Activated naive CD8-positive, alpha-beta T cell treated with anti-CD3 and anti-CD28 coated beads, Interleukin-2, amount 10 ng/mL, durations not matched to agents 7 days and 5 days (primary cell): ENCODE measurements at places on chromosomes 3 and 15. TPM values are rescaled to one million over a fixed set of nuclear protein-coding genes. Genes with fewer than 3 reads are reported as not detected.

GRCh38 chr3:4739289-4740236, 239.7 kb upstream of the BHLHE40 start:
- peak overlapping the region; percentile 74 for H3K4me3 ChIP-seq
- H3K27ac ChIP-seq, result peak overlapping the region; percentile 97
- peaks cover 74% of the 10 kb centered on the region for H3K4me1 ChIP-seq
- no peaks in the 10 kb centered on the region for H3K27me3 ChIP-seq
- H3K36me3 ChIP-seq, result peaks cover 78% of the 10 kb centered on the region

Gene CP
- not detected for total RNA-seq

Gene ULK3
- 60.4 TPM for total RNA-seq

DNA sequence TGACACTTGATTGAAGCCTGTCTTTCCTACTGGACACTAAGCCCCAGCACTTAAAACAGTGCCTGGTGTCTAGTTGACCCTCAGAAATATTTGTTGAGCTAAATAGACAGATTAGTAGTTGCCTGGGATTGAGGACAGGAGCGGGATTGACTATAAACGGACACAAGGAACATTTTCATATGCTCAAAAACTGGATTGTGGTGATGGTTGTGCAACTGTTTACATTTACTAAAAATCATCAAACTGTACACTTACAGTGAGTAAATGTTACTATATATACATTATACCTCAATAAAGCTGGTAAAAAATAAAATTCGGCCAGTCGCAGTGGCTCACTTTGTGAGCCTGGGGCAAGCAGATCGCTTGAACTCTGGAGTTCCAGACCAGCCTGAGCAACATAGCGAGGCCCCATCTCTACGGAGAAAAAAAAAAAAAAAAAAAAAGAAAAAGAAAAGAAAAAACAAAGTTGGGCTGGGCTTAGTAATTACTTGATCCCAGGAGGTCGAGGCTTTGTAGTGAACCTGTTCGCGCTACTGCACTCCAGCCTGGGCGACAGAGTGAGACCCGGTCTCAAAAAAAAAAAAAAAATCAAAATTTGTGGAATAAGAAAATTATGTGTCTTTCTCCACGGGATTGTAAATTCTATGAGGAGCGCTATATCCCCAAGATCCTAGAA, 632 bp upstream of the IDH3A start:
- DNase-seq, result no peak
- H3K27ac ChIP-seq, result peak overlapping the region; percentile 85
- peak overlapping the region; percentile 96 for H3K4me3 ChIP-seq
- peaks cover 13% of the 10 kb centered on the region for H3K36me3 ChIP-seq

DNA sequence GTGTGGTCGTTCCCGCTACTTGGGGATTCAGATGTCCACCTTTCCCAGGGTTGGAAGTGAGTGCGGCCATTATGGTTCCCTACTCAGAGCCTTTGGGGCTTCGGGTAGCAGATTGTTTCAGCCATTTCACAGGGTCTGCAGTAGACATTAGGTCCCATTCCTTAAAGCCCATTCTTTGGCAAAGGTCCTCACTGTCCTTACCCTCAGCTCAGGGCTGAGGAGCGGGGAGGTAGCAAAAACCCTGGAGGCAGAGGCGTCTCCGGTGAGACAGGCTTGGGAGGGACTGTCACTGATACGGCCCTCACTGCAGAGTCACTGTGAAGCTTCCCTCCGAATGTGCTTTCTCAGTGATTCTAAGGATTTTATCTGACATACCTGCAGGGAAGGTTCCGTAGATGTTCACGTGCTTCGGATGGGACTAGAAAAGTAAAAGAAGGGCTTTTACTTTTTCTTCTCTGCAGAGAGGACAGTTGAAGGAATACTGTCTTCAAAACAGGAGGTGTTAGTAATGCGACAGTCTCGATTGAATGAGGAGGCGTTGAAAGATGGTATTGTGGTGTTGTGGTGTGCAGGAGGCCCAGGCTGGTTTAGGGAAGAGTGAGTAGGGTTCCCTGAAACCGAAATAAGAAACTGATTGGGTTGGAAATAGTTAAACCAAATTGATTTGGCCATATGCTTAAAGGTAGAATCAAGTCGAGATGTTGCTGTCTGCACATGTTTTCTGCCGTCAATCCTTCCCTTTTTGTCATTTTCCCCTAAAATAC, 630 bp downstream of the ATP6V1A start:
- peak overlapping the region; percentile 96 for H3K4me3 ChIP-seq
- peaks cover 37% of the 10 kb centered on the region for H3K4me1 ChIP-seq
- H3K36me3 ChIP-seq, result peaks cover 7% of the 10 kb centered on the region
- H3K27me3 ChIP-seq, result no peaks in the 10 kb centered on the region

GRCh38 chr3:10389995-10390394, 69.1 kb upstream of the SEC13 start:
- no peak overlapping the region for H3K4me3 ChIP-seq
- H3K4me1 ChIP-seq, result peaks cover 3% of the 10 kb centered on the region
- peaks cover 2% of the 10 kb centered on the region for H3K27me3 ChIP-seq
- DNase-seq, result no peak
- H3K27ac ChIP-seq, result no peak overlapping the region
- H3K36me3 ChIP-seq, result peaks cover 2% of the 10 kb centered on the region

GRCh38 chr3:159944781-159945180, 43.9 kb upstream of the IL12A start:
- no peak overlapping the region for H3K4me3 ChIP-seq
- no peak for DNase-seq
- peaks cover 2% of the 10 kb centered on the region for H3K27me3 ChIP-seq

Gene CYP8B1
- total RNA-seq, result not detected

Gene ZKSCAN7
- total RNA-seq, result 5.3 TPM

GRCh38 chr3:128409624-128410581, 56.8 kb downstream of the DNAJB8 start:
- H3K27ac ChIP-seq, result no peak overlapping the region
- no peaks in the 10 kb centered on the region for H3K4me1 ChIP-seq
- no peak overlapping the region for H3K4me3 ChIP-seq

DNA sequence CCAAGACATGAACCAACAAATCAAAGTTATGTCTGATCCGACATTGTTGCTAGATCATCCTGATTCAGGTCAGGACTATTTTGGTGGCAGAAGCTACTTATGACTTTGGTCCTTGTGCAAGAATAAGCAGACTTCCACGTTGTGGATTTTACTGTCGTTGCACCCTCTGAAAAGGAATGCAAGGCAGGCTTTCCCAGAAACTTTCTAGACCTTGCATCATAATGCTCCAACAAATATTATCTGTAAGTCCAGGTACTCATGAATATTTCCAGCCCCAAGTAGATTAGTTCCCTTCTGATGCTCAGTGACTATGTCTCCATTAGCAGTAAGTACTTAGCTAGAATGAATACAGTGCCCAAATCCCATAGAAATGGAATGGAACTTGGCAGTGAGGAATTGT, 203.3 kb upstream of the LRRFIP2 start:
- DNase-seq, result no peak
- no peak overlapping the region for H3K4me3 ChIP-seq
- H3K36me3 ChIP-seq, result peaks cover 48% of the 10 kb centered on the region
- no peaks in the 10 kb centered on the region for H3K4me1 ChIP-seq

Gene FMN1
- total RNA-seq, result 0.08 TPM

Gene ZDHHC3
- 51.1 TPM for total RNA-seq

- peaks cover 42% of the 10 kb centered on the region for H3K27me3 ChIP-seq
- no peaks in the 10 kb centered on the region for H3K36me3 ChIP-seq
- no peak overlapping the region for H3K27ac ChIP-seq
- H3K4me3 ChIP-seq, result no peak overlapping the region
- no peak for DNase-seq
These were observed 67.8 kb downstream of the GPR176 start for GRCh38 chr15:39852250-39852649.

Gene GABRG3
- total RNA-seq, result not detected

GRCh38 chr15:62647202-62647842, 395.2 kb upstream of the TPM1 start:
- H3K36me3 ChIP-seq, result no peaks in the 10 kb centered on the region
- no peaks in the 10 kb centered on the region for H3K4me1 ChIP-seq
- H3K4me3 ChIP-seq, result no peak overlapping the region
- H3K27ac ChIP-seq, result no peak overlapping the region
- no peak for DNase-seq
- H3K27me3 ChIP-seq, result peaks cover 3% of the 10 kb centered on the region

DNA sequence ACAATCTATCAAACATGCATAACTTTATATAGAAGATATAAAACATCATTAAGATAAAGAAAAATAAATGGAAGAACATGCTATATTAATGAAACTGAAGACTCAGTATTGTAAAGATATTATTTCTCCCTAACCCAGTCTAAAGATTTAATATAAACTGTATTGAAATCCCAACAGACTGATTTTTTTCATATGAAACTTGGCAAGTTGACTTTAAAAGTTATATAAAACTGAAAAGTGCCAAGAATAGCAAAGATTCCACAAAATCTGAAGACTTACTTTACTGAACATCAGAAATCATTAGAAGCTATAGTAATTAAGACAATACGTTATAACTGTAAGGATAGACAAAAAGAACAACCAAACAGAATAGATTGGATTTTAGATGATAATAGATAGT, 531.3 kb upstream of the MCTP2 start:
- no peaks in the 10 kb centered on the region for H3K27me3 ChIP-seq
- H3K27ac ChIP-seq, result no peak overlapping the region
- no peak overlapping the region for H3K4me3 ChIP-seq
- H3K4me1 ChIP-seq, result no peaks in the 10 kb centered on the region
- DNase-seq, result no peak
- H3K36me3 ChIP-seq, result no peaks in the 10 kb centered on the region

GRCh38 chr3:64259636-64260035, 34.4 kb upstream of the PRICKLE2 start:
- H3K36me3 ChIP-seq, result no peaks in the 10 kb centered on the region
- H3K27me3 ChIP-seq, result peaks cover 7% of the 10 kb centered on the region
- DNase-seq, result no peak
- H3K4me1 ChIP-seq, result no peaks in the 10 kb centered on the region
- no peak overlapping the region for H3K27ac ChIP-seq
- no peak overlapping the region for H3K4me3 ChIP-seq

Gene RTP1
- not detected for total RNA-seq

Gene FBXO40
- total RNA-seq, result not detected

- no peaks in the 10 kb centered on the region for H3K36me3 ChIP-seq
- no peak for DNase-seq
- H3K27me3 ChIP-seq, result no peaks in the 10 kb centered on the region
- peaks cover 26% of the 10 kb centered on the region for H3K4me1 ChIP-seq
These were observed 59.0 kb downstream of the FRMD4B start for GRCh38 chr3:69326855-69327300.

- H3K36me3 ChIP-seq, result peaks cover 19% of the 10 kb centered on the region
- H3K4me1 ChIP-seq, result no peaks in the 10 kb centered on the region
- H3K27me3 ChIP-seq, result no peaks in the 10 kb centered on the region
- H3K27ac ChIP-seq, result no peak overlapping the region
These were observed 13.8 kb upstream of the FOXP1 start for GRCh38 chr3:71597286-71597685.

GRCh38 chr3:150194513-150194912, 213.6 kb upstream of the TSC22D2 start:
- H3K27me3 ChIP-seq, result peaks cover 31% of the 10 kb centered on the region
- no peak overlapping the region for H3K27ac ChIP-seq
- H3K4me3 ChIP-seq, result no peak overlapping the region
- DNase-seq, result no peak
- no peaks in the 10 kb centered on the region for H3K4me1 ChIP-seq

GRCh38 chr15:90343302-90343790, 8.7 kb upstream of the ZNF774 start:
- no peak for DNase-seq
- H3K36me3 ChIP-seq, result no peaks in the 10 kb centered on the region
- H3K27me3 ChIP-seq, result no peaks in the 10 kb centered on the region

Gene NPAP1
- not detected for total RNA-seq

- no peak overlapping the region for H3K27ac ChIP-seq
- H3K4me1 ChIP-seq, result peaks cover 3% of the 10 kb centered on the region
- no peak for DNase-seq
- H3K36me3 ChIP-seq, result no peaks in the 10 kb centered on the region
- H3K27me3 ChIP-seq, result peaks cover 6% of the 10 kb centered on the region
These were observed 36.7 kb upstream of the LHFPL4 start for GRCh38 chr3:9590282-9590791.

- peaks cover 88% of the 10 kb centered on the region for H3K27me3 ChIP-seq
- peak; percentile 62 for DNase-seq
These were observed 4.1 kb downstream of the ISLR2 start for GRCh38 chr15:74134387-74135027.

DNA sequence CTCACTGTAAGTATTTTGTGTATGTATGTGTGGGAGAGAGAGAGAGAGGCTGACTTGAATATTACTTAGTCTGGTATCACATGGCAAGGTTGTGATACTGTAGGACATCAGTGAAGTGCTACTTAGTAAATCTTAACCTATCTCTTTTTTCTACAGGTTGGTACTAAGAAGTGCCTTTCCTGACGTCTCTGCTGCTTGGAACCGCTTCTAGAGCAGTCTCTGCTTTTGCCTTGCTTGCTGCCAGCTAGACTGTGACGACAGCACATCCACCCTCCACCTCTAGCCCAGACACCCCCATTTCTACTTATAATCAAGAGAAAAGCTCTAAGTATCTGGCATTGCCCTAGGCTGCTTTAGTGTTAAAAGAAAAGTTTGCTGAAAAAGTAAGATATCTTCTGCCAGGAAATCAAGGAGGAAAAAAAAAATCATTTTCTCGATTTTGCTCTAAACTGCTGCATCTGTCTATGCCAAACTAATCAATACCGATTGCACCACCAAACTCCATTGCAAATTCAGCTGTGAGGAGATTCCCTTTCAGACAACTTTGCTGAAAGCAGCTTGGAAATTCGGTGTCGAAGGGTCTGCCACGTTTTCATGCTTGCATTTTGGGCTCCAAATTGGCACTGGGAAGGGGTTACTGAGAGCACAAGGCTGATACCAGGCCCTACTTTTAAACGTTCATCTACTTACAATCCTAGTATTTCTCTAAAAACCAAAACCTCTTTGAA, 30.7 kb downstream of the MBNL1 start:
- peak overlapping the region; percentile 27 for H3K27ac ChIP-seq
- H3K4me3 ChIP-seq, result peak overlapping the region; percentile 69
- H3K36me3 ChIP-seq, result peaks cover 38% of the 10 kb centered on the region
- H3K4me1 ChIP-seq, result peaks cover 72% of the 10 kb centered on the region

DNA sequence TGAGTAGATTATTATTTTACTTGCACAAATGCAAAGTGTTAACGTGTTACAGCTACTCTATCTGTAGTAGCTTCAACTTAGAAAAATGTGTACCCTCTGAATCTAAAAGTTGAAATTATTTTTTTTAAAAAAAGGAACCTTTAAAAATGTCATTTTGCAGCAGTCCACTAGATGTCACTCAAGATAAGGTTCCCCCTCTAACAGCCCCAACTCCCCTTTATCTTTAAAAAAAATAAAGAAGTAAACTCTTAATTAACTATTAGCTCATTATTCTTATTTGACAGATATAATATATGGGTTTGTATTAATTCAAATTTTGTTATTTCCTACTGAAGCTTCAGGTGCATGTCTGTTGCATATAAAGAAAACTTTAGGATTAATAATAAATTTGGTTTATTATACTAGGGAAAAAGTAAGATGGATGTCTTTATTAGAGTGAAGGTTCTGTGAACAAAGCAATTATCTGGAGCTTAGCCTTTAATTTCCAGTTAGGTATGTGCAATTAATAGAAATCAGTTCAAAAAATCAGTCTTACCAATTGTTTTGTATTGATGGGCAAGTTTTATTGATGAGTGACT, 288.5 kb downstream of the VGLL3 start:
- H3K4me1 ChIP-seq, result no peaks in the 10 kb centered on the region
- H3K36me3 ChIP-seq, result no peaks in the 10 kb centered on the region
- DNase-seq, result no peak
- no peaks in the 10 kb centered on the region for H3K27me3 ChIP-seq
- no peak overlapping the region for H3K27ac ChIP-seq
